Calu3 (cell line): ENCODE measurements at places on chromosomes 7 and 10. TPM values are rescaled to one million over a fixed set of nuclear protein-coding genes. Genes with fewer than 3 reads are reported as not detected.

The TMEM213 gene
- 9.8 and 11.3 TPM in 2 replicates for total RNA-seq

The GRID2IP gene
- total RNA-seq: 1.2 and 1.4 TPM in 2 replicates

The PYROXD2 gene
- 7.0 and 10.1 TPM in 2 replicates for total RNA-seq

The IKZF1 gene
- total RNA-seq: 0.24 and 0.28 TPM in 2 replicates

The AKR1C4 gene
- 0.40 and 0.76 TPM in 2 replicates for total RNA-seq

GRCh38 chr10:24432478-24433416, 223.8 kb downstream of the KIAA1217 start:
- H3K4me1 ChIP-seq: peaks cover 28% of the 10 kb centered on the region
- peaks cover 9% of the 10 kb centered on the region for H3K36me3 ChIP-seq
- H3K27me3 ChIP-seq: no peaks in the 10 kb centered on the region
- H3K4me3 ChIP-seq: no peak overlapping the region

DNA sequence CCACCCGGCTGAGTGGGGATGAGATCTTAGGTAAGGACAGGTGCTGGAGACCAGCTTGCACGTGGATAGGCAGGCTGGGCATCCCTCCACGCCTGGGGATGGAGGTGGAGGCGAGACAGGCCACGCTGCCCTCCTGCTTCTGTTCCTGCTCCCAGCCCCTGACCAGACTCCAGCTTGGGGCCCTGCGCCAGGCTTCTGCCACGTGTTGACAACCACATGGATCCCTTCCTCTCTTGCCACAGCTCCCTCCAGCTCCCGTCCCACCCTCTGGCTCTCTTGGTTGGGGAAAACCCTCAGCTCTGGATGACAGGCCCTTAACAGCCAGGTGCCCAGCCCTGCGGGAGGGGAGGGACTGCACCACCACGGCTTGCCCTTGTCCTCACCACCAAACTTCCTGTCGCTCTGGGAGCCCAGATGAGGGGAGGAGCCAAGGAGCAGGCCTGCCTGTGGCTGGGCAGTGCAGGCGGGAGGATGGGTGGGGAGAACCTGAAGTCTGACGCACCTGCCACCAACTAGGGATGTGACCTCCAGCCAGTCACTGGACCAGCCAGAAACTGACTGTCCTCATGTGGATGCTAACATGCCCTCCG, 36.0 kb downstream of the KCNH2 start:
- H3K27me3 ChIP-seq: peaks cover 69% of the 10 kb centered on the region
- H3K4me1 ChIP-seq: no peaks in the 10 kb centered on the region
- peak; percentile 23 for DNase-seq
- H3K4me3 ChIP-seq: no peak overlapping the region
- no peaks in the 10 kb centered on the region for H3K36me3 ChIP-seq

DNA sequence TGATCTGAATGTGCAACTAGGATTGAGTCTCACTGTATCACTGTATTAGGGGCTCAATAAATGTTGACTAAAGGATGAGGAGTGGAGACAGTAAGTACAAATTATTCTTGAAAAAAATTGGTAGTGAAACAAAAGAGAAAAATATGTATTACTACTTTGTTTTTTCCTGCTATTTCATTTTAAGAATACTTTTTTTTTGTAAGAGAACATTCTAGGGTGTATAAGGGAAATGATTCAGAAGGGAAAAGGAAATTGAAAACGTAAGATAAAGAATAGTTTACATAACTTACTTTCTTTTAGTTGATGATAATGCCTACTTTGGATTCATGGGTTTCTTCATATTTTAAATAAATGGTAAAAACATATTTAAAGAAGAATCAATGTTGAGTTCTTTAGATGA, 9.6 kb downstream of the CAPZA2 start:
- H3K4me1 ChIP-seq: peaks cover 33% of the 10 kb centered on the region
- H3K27ac ChIP-seq: no peak overlapping the region
- no peaks in the 10 kb centered on the region for H3K27me3 ChIP-seq
- H3K36me3 ChIP-seq: no peaks in the 10 kb centered on the region
- no peak overlapping the region for H3K4me3 ChIP-seq

DNA sequence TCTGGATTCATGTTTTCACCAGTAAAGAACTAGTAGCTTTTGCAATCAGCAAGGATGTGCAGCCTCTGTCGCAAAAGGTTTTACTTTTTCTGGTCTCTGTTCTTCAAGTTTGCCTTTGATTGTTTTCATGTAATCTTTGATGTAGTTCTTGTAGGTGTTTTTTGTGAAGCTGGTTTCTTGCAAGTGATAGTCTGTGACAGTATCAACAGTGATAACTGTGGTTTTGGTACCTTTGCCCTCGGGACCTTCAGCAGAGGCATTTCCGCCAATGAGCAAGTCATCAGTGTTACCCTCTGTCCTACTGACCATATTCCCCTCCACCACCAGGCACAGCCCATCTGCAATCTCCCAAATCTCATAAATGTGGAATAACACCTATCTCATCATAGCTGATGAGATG, 55.1 kb downstream of the IPMK start:
- peaks cover 10% of the 10 kb centered on the region for H3K4me1 ChIP-seq
- no peaks in the 10 kb centered on the region for H3K27me3 ChIP-seq
- DNase-seq: no peak
- peaks cover 4% of the 10 kb centered on the region for H3K36me3 ChIP-seq
- H3K27ac ChIP-seq: no peak overlapping the region

DNA sequence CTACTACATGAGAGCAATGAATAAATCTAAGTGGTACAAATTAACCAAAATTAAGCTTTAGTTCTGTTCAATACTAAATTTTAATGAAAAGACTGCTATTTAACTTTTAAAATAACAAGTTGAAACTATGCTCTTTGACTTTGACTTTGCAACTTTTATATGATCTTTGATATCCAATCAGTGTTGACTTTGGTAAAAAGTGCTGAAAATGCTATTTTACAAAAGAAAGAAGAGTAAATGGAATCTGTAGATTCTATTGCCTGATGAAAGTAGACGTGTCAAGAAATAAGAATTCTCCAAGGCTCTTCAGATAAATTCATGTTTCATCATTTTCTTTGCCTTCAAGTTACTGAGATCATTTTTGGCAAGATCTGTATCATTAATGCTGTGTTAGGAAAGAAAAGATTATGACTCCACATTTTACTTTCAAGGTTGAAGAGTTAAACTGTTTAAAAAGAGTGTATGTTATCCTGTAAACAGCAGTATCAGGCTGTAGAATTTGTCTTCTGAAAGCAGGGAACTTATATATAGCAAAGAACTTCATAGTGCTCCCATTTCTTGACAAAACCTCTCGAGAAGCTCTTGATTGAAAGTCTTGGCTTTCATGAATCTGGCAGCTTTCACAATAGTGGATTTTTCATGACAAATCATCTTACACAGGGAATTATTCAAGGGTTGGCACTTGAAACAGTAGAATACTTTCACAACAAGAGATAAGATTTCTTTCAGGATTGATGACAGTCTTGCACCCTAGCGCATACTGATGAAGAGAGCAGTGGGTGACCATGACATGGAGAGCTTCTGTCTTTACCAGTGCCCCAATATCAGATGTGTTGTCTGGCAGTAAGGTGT, 72.1 kb downstream of the PTEN start:
- H3K4me1 ChIP-seq: no peaks in the 10 kb centered on the region
- no peaks in the 10 kb centered on the region for H3K36me3 ChIP-seq
- H3K27me3 ChIP-seq: no peaks in the 10 kb centered on the region
- no peak for DNase-seq
- no peak overlapping the region for H3K27ac ChIP-seq
- no peak overlapping the region for H3K4me3 ChIP-seq

- no peaks in the 10 kb centered on the region for H3K27me3 ChIP-seq
- H3K4me1 ChIP-seq: no peaks in the 10 kb centered on the region
- H3K4me3 ChIP-seq: no peak overlapping the region
- no peak overlapping the region for H3K27ac ChIP-seq
- no peaks in the 10 kb centered on the region for H3K36me3 ChIP-seq
- DNase-seq: no peak
Observed at GRCh38 chr7:3463696-3464095, 162.6 kb downstream of the SDK1 start.

DNA sequence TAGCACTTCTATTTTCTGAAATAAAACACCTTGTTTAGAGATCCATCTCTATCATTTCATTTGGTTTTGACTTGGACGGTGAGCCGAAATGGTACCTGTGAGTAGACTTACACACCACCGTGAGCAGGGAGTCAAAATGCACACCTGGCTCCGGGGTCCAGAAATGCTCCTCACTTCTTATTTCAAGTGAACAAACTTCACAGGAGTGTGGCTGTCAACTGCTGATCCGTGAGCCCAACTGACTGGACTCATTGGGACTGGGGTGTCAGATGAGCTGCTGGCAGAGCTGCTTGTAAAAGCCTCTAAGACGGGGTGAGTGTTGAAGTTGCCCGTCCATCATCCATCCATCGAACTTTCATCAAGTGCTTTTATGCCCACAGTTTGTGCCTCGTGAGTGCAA, 435.5 kb downstream of the GLRX3 start:
- H3K4me3 ChIP-seq: no peak overlapping the region
- no peaks in the 10 kb centered on the region for H3K4me1 ChIP-seq
- H3K36me3 ChIP-seq: no peaks in the 10 kb centered on the region
- DNase-seq: no peak

DNA sequence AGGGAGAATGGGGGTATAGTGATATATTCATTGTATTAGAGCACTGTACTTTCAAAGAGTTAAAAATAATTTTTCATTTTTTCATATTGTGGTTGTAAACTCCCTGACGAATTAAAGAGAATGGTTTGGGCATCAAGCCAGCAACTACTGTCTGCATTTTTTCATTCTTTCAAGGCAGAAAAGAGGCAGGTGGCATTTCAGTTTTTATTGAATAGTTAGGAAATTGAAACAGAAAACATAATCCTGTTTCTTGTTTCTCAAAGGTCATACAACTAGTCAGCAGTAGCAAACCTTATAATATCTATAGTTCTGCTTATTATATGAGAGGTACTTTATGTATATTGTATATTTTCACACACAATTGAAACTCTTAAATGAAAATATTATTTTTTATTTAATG, 303.9 kb upstream of the KCND2 start:
- no peak for DNase-seq
- no peaks in the 10 kb centered on the region for H3K27me3 ChIP-seq
- no peaks in the 10 kb centered on the region for H3K36me3 ChIP-seq
- no peaks in the 10 kb centered on the region for H3K4me1 ChIP-seq
- no peak overlapping the region for H3K27ac ChIP-seq

DNA sequence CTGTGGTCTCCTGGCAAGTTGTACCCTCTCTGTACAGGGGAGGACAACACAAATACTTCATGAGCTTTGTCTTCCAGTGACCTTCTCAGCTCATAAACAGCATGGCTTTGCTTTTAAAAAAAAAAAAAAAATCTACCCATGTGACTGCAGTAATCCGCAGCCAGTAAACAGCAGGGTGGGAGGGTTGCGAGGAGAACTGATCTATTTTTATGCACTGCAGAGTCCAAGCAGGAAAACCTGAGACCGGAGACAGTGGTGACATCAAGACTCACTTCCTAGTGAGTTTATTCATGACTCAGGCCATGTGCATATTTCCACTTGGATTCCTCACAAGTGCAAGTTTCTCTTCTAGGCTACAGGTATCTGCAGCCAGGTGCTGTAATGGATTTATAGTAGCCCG, 127.9 kb downstream of the NRF1 start:
- no peak overlapping the region for H3K27ac ChIP-seq
- no peaks in the 10 kb centered on the region for H3K27me3 ChIP-seq
- H3K4me3 ChIP-seq: no peak overlapping the region
- H3K36me3 ChIP-seq: peaks cover 5% of the 10 kb centered on the region
- no peak for DNase-seq
- H3K4me1 ChIP-seq: no peaks in the 10 kb centered on the region

DNA sequence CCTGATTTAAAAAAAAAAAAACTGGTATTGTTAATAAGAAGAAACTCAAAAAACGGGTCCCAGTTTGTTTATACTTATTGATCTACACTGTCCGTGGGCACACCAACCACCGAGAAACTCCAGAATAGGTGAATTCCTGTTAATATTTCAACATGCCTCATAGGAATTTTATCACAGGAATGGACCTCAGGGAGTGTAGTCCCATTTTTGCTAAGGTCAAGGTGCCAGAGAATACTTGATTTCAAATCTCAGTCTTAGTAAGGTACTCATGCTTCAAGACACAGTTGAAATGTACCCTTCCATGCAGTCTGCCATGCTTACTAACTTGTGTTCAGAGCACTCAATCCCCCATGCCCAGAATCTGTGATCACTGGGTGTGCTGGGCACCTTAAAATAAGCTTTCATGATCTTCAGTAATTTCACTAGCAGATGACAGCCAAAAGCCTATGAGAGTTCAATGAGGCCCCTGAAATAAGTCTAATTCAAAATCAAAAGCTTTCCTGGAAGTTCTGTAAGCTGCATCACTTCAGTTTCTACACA, 385.7 kb downstream of the TNS3 start:
- H3K36me3 ChIP-seq: no peaks in the 10 kb centered on the region
- H3K4me3 ChIP-seq: no peak overlapping the region
- no peak overlapping the region for H3K27ac ChIP-seq
- no peak for DNase-seq

DNA sequence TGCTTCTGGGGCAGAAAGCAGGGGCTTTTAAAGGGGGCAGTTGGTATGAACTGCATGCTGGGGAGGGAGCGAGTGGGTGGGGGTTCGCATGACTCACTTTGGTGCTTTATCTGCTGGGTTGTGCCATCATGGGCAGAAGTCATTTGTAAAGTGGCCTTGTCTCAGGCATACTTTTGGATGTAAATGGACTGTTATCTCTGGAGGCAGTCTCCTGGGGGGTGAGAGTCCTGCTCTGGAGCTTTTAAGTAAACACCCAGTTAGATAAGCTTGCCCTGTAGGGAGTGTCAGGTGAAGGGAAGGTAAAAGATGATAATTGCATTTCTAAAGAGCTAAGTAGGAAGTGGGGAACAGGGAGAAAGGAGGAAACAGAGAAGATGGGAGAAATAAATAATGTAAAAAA, 1.6 kb upstream of the GSTO1 start:
- peaks cover 13% of the 10 kb centered on the region for H3K4me1 ChIP-seq
- no peak for DNase-seq
- peak overlapping the region; percentile 84 for H3K4me3 ChIP-seq
- H3K36me3 ChIP-seq: peaks cover 30% of the 10 kb centered on the region
- H3K27ac ChIP-seq: no peak overlapping the region

DNA sequence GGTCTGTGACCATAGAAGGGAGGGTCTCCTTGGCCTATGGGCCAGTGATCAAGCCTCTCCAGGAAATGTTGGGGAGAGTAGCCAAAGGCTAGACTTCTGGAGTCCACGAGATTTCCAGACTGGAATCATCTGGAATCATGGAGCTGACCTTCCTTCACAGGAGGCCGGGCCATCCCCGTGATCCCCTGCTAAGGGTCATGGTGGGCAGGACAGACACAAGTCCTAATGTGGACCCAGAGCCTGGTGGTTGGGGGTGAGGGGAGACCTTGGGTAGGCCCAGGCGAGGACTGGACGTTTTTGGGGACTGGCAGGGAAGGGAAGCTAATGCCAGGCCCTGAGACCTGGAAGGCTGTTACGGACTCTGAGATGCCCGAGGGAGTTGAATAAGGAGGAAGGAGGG, 9.8 kb upstream of the GRID1 start:
- peaks cover 16% of the 10 kb centered on the region for H3K27me3 ChIP-seq
- no peak overlapping the region for H3K4me3 ChIP-seq
- H3K36me3 ChIP-seq: peaks cover 5% of the 10 kb centered on the region
- no peak for DNase-seq
- no peaks in the 10 kb centered on the region for H3K4me1 ChIP-seq

GRCh38 chr10:80187465-80188409, 17.6 kb downstream of the ANXA11 start:
- DNase-seq: no peak
- peaks cover 78% of the 10 kb centered on the region for H3K36me3 ChIP-seq
- peaks cover 92% of the 10 kb centered on the region for H3K4me1 ChIP-seq
- peak overlapping the region; percentile 45 for H3K27ac ChIP-seq
